ENCODE measurements at places on chromosomes 13 and 19.

DNA sequence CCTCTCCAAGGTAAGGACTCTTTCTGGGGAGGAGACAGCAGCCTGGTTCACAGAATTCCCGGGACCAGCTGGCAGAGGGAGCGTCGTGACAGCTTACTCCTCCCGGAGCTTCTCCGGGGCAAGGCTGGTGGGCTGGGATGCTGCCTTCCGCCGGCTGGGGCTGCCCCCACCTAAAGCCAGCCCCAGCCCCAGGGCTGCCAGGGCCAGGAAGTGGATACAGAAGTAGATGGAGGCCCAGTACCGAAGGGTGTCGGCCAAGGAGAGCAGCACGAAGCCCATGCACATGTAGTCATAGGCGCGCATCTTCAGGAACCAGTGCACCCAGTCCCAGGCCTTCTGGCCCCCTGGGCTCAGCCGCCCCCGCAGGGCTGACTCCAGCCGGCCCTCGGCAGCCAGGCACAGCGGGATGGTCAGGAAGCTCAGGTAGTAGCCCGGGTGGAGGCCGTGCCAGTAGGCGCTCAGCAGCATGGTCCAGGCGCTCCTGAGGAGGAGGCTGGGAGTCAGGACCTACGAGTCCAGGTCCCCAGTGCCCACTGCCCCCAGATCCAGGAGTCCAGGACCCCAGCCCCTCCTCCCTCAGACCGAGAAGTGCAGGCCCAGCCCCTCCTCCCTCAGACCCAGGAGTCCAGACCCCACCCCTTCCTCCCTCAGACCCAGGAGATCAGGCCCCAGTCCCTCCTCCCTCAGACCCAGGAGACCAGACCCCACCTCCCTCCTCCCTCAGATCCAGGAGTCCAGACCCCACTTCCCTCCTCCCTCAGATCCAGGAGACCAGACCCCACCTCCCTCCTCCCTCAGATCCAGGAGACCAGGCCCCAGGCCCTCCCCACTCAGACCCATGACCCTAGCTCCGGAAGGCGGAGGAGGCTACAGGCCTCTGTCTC is 1.2 kb upstream of the TMC4 start:
- no peak for DNase-seq

- peak; percentile 26 for DNase-seq
Observed at GRCh38 chr19:11737964-11738745, 591 bp downstream of the ZNF823 start.

DNA sequence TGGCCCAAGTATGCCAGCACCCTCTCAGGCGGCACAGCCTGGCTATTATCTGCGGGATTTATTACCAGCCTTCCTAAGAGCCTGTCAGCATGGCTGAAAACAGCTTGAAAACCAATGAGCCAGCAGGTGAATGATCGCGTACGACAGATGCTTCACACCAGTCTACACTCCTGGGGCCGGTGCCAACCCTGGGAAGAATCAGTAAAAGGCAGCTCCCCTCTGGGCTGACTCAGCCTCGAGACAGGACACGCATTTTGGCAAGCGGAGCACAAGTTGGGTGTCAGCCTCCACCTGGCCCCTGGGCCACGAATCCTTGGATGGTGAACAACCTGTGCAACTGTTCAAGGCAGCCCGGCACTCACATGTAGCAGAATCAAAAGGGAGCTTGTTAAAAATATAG is 15.6 kb downstream of the EMP3 start:
- DNase-seq = no peak

DNA sequence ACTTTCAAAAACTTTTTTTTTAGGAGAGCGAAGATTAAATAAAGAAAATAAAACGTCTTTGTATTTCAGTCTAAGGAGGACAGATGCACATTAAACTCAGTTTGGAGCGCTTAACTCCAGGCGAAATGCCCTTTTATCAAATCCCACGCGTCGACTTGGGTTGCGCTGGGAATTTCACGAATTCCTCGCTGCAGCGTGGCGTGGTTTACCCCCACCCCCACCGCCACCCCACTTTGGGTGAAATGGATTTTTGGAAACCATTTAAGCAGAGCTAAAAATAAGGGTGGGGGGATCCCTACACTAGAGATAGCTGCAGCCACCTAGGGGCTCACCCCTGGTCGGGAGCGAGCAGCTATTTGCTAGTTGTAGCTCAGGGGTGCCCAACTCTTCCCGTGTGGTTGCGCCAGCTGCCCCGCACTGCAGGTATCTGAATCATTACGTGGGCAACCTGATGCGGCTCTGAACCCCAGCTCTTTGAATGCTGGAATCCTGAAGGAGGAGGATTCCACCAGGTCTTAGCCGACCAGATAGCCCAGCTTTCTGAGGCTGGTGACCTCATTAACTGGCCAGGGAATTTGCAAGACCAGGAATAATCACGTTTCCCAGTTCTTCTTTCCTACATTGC is 6.5 kb upstream of the TSHZ3 start:
- DNase-seq = no peak

- no peak for DNase-seq
Observed at GRCh38 chr13:77833331-77833863, 85.2 kb downstream of the EDNRB start.
